CD4-positive, alpha-beta T cell treated with Interleukin-17A for 4 hours (primary cell): ENCODE measurements at places on chromosomes 16 and 17.

- no peak for DNase-seq
These were observed 207.5 kb downstream of the PRKCA start for GRCh38 chr17:66509926-66510325.

- DNase-seq = no peak
These were observed 13.5 kb upstream of the INPP5K start for GRCh38 chr17:1529863-1530262.

GRCh38 chr17:79947351-79948031 lies 88.2 kb downstream of the TBC1D16 start:
- DNase-seq = no peak

- DNase-seq = no peak
These were observed 9.5 kb upstream of the METTL22 start for GRCh38 chr16:8611886-8612600.

DNA sequence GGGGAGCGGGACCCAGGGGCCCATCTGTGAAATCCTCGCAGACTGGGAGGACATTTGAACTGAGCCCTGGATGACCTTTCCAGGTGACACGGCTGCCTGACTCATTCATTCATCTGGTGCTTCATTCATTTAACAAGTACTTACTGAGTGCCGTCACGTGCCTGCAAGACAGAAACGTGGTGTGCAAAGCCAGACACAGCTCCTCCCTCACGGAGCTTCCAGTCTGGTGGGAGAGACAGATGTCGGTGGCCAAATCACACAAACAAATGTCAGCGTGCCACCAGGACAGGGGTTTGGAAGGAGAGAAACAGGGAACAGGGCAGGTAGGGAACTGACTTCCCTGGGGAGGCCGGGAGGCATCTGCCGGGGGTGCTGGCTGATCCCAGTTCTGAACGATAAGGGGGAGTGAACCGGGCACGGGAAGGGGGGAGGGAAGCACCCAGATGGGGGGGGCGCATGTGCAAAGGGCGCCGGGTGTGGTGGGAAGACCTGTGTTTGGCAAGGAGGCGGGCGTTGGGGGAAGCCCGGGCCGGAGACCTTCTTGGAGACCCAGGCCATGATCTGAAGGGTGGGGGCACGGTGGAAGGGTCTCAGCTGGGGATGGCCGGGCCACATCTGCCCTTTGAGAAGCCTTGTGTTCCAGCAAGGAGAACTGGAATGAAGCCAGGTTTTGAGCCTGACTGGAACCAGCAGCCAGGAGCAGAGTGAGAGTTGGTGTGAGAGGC lies 93.6 kb upstream of the CIBAR2 start:
- DNase-seq = no peak

DNA sequence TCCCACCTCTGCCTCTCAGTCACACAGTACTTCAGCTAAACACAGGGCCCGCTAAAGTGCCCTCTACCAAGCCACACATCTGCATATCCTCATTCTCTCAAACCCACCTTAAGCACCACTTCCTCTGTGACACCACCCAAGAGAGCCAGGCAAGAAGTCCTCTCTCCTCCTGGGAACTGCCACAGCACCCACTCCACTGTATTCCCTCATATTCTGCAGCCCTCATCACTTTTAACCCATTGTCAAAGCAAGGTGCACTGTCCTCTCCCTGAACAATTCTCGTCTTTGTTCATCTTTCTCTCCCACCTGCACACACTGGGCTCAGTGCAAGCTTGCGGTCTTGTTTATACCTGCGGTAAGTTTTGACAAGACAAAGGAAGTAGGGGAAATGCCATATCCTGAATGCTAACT lies 13.6 kb downstream of the CHD9 start:
- DNase-seq = no peak

DNA sequence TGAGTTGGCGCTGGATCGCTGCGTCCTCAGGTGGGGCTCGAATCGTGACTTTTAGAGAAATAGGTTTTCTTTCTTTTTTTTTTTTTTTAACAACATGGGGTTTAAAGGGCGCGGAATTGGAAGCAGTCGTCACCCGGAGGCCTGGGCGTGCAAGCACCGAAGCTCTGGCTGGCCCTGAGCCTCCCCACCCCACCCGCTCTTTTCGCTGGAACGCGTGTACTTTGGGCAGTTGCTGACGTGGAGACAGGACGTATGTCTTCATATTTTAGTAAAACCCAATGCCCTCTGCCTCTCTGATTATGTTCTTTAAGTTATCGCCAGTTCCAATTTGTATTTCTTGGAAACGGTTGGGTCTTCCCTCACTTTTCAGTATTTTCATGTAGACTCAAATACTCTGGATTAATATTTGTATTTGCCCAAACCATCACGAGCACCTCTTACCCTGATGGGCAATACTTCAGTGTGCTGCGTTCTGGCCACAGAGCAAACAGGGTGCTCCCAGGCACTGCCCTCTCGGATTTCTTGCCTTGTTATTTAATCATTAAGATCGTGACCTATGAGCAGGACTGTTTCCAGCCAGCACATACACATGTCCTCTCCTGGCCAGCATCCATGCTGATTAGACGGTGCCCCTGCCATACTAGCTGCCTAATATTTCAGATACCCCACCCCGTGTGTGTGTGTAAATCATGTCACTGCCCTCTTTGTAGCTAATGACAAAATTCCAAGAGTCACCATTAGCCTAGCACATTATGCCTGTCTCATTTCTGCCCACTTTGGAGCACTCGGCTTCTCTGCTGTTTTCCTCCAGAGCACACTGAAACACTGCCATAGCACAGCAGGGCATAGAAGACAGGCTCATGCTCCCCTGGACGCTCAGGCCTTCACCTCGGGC lies 805 bp upstream of the C16orf95 start:
- DNase-seq = no peak

GRCh38 chr16:4839942-4840341 lies 7.1 kb downstream of the GLYR1 start:
- DNase-seq = no peak

DNA sequence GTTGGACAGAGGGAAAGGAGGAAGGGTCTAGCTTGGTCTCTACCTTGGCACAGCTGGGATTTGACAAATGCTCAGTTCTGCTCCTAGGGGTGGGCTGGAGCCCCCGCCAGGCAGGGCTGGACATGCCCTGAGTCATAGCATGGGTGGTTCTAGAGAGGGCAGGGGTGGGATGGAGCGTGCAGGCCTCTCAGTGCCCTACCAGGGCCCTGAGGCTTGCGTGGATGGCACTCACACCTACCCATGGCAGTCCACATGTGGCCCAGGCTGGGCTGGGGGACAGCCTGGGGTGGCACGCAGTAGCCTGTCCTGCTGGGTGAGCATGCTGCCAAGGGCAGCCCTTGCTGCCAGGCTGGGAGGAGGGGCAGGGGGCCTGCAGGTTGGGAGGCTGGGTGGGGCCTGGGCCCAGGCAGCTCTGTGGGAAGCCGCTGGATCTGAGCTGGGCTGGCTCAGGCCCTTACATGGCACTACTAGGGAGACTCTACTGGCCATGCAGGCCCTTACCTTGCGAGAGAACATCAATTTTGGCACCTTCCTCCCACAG lies 11.2 kb downstream of the DOC2B start:
- DNase-seq = no peak

GRCh38 chr17:78865682-78866390 lies 25.2 kb upstream of the USP36 start:
- peak; percentile 74 for DNase-seq

DNA sequence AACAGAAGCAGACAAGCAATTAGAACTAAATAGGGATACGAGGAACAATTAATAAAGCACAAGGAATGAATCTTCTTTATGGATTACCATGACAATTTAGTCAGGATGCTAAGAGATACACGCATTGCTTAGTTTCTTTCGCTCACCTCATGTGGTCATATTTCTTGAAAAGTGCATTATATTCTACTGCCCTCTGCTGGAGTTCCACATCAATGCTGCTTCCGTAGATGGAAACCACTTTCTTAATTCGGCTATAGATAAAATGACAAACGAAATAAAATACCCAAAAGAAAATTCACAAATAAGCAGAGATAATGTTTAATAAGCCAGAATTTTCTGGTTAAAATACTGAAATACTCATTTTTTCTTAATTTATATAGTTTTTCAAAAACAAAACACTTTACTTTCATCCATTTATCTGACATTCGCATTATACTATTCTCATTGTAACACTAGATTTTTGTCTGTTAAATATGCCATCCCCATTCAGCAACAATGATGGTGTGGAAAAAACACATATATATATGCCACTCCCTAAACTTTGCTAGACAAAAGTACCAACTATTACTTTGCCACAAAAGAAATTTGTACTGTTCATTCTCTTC lies 22.0 kb upstream of the PHLPP2 start:
- DNase-seq = peak; percentile 32

DNA sequence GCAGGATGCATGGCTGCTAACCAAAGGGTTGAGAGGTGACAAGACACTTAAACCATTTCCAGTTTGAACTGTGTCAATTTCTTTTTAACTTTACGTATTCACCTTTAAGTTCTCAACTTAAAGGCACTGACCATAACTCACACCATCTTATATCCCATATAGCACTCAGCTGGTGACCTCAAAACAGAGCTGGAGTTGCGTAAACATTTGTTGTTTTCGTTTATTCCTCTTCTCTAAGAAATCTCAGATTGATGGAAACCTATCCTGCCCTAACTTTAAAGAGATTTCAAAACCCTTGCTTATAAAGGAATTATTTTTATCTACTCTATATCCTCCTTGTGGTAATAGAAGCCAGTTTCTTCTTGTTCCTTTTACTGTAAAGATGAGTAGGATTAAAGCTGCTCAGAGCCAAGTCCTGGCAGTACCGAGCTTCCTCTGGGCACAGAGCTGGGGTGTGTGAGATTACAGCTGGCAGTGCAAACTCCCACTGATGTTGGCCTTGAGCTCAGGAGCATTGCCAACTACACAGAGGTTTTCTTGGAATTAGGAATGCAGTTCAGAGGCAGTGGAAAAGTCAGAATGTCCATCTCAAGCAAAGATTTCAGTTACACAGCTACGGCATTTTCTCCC lies 1.3 kb downstream of the KCTD2 start:
- DNase-seq = no peak

- no peak for DNase-seq
These were observed 17.9 kb upstream of the SMPD3 start for GRCh38 chr16:68466174-68466573.

DNA sequence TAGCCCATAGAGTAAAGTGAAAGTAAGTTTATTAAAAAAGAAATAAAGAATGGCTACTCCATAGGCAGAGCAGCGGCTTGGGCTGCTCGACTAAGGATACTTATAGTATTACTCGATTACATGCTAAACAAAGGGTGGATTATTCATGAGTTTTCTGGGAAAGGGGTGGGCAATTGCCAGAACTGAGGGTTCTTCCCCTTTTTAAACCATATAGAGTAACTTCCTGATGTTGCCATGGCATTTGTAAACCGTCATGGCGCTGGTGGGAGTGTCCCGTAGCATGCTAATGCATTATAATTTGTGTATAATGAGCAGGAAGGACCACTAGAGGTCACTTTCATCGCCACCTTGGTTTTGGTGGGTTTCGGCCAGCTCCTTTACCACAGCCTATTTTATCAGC lies 13.3 kb upstream of the GAS7 start:
- no peak for DNase-seq

- DNase-seq = no peak
These were observed 743 bp downstream of the WIPI1 start for GRCh38 chr17:68456339-68457167.

GRCh38 chr16:17335826-17336529 lies 134.8 kb downstream of the XYLT1 start:
- DNase-seq = no peak

GRCh38 chr17:68602289-68602688 lies 1.1 kb upstream of the FAM20A start:
- no peak for DNase-seq

DNA sequence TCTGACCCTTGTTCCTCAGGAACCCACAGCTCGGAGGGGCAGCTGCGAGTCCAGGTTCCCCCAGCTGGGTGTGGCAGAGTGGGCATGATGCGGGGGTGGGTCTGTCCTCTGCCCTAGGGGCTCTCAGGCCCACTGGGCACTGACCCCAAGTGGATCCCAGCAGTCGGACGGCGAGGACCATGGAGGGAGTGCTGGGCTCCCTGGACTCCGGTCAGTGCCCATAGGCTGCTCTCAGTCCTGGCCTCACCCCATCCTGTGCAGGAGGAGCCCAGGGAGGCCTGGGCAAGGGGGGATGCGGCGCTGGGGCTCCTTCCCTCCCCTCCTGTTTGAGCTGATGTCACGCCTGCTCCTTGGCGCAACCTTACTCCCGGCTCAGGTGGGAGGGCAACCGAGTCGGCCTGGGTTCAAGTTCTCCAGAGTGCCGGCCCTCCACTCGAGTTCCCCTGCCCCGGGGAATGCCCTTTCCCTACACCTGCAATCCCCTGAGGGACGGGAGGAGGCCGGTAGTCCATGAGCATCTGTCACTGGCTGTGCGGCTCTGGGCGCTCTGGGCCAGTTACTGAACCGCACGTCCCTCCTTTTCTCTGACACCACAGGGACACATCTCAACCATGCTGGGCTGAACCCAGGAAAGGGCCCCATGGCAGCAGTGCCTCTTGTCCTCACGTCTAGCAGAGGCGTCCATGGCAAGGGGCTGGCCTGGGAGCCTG lies 52.6 kb upstream of the ACSF3 start:
- DNase-seq = no peak

GRCh38 chr17:62755141-62755851 lies 52.8 kb downstream of the MARCHF10 start:
- DNase-seq = no peak

DNA sequence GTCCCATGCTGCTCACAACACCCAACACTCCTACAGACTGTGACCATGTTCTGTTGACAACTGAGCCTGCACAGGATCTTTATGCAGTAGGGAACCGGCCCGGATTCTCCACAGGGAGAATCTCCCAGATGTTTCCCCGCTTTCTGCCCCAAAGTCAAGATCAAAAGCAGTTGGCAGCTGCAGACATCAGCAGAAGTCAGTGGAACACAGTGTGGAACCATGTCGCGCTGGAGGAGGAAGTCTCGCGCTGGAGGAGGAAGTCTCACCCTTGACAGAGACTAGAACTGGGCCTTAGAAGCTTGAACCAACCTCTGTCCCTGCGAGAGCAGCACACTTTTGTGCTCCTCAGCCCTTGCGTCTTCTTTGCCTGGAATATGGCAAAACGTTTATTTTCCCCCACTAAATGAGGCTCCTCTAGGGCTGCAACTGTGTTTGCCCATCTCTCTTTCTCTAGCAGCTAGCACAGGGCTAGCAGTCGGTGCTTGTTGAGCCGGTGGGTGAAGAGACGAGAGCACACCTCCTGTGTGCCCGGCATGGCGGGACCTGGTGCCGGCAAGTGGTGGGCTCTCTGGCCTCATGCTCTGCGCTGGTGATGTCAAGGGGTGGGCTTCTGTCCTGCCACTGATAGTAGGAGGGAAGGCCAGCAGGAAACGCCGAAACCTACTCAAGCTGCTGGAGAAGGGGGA lies 2.1 kb upstream of the MRC2 start:
- no peak for DNase-seq
